Activated naive CD4-positive, alpha-beta T cell treated with anti-CD3 and anti-CD28 coated beads for 36 hours (primary cell): ENCODE measurements at places on chromosomes 13 and 19.

- H3K27ac ChIP-seq, result no peak overlapping the region
- H3K4me3 ChIP-seq, result no peak overlapping the region
- H3K36me3 ChIP-seq, result no peaks in the 10 kb centered on the region
- no peaks in the 10 kb centered on the region for H3K27me3 ChIP-seq
Observed at GRCh38 chr13:80510686-80511085, 169.8 kb upstream of the SPRY2 start.

GRCh38 chr19:37594982-37595382 lies 306 bp downstream of the ZNF540 start:
- peaks cover 17% of the 10 kb centered on the region for H3K4me1 ChIP-seq
- H3K4me3 ChIP-seq, result peak overlapping the region; percentile 99
- no peaks in the 10 kb centered on the region for H3K27me3 ChIP-seq
- peak; percentile 70 for DNase-seq
- peak overlapping the region; percentile 97 for H3K27ac ChIP-seq
- H3K36me3 ChIP-seq, result peaks cover 35% of the 10 kb centered on the region

GRCh38 chr19:48637948-48638830 lies 1.0 kb upstream of the DBP start:
- peaks cover 4% of the 10 kb centered on the region for H3K36me3 ChIP-seq
- H3K27me3 ChIP-seq, result no peaks in the 10 kb centered on the region
- peak overlapping the region; percentile 98 for H3K27ac ChIP-seq
- H3K4me1 ChIP-seq, result peaks cover 46% of the 10 kb centered on the region
- peak; percentile 83 for DNase-seq
- peak overlapping the region; percentile 82 for H3K4me3 ChIP-seq

DNA sequence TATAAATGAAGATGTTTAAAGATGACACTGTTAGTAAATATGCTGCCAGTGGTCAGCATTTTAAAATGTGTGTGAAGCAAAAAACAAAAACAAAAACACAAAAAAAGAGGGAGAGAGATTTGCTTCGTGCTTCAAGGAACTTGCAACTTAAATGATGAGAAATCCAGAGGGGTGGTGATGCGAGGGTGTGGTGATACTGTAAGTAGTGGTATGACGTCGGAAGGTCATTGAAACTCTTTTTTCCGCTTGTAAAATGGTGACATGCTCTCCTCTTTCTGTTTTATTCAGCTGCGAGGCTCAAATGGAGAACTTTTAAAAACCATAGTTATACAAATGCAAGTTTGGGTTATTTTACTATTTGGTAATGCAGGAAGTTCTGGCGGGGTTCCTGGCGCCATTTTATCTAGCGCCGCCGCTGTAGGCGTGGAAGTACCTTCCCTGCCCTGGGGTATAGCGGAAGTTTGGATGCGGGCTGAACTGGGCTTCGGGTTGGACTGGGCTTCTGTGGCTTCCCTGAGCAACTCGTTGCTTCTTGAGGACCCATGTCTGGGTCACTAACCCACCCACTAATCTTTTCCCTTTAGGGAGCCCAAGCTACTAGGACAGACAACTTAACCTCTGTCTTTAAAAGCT lies 34.8 kb downstream of the DGKH start:
- no peak overlapping the region for H3K4me3 ChIP-seq
- no peaks in the 10 kb centered on the region for H3K27me3 ChIP-seq
- H3K36me3 ChIP-seq, result peaks cover 11% of the 10 kb centered on the region
- no peak for DNase-seq
- no peak overlapping the region for H3K27ac ChIP-seq

DNA sequence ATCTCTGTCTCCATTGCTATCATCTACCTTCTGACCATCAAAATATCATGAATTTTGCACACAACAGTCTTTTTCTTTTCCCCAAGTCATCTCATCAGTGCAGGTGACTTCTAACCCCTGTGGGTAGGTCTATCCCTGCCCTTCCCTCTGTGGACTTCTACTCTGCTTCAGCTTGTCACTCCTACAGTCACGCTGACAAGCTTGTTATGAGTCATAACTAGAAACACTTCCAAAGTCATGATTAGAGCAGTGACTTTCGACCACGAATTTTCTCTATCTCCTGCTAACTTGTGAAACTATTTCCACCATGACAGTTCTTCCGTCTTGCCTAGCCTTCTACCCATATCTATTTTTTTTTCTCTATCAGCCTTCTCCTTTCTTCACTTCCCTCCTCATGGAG lies 343.7 kb upstream of the ARGLU1 start:
- no peak for DNase-seq
- no peaks in the 10 kb centered on the region for H3K4me1 ChIP-seq
- no peaks in the 10 kb centered on the region for H3K36me3 ChIP-seq
- H3K27ac ChIP-seq, result no peak overlapping the region
- peaks cover 17% of the 10 kb centered on the region for H3K27me3 ChIP-seq
